ENCODE measurements at places on chromosomes 3 and 15.

GRCh38 chr15:59963925-59964324 is 40.2 kb upstream of the FOXB1 start:
- DNase-seq: no peak

- no peak for DNase-seq
These were observed 118.8 kb upstream of the ADPGK start for GRCh38 chr15:72902245-72902918.

GRCh38 chr15:99453637-99454030 is 112.2 kb upstream of the MEF2A start:
- DNase-seq: no peak

DNA sequence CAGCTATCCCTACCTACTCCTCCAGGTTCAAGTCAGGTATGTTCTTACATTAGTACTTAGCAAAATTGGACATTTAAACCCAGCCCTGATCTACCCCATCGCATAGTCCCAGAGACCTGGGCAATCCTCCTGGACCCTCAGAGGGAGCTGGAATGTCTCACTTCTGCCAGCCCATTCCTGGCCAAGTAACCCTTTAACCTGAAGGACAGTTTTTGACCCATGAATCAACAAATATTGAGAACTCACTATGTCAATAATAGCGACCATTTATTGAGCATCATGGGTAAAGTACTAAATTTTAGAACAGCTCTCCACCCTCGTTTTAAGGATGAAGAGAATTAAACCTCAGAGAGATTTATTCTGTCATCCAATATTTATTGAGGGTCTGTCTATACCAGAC is 70.4 kb downstream of the RBPMS2 start:
- no peak for DNase-seq

- DNase-seq: no peak
These were observed 44.7 kb downstream of the CEP70 start for GRCh38 chr3:138549179-138549977.

DNA sequence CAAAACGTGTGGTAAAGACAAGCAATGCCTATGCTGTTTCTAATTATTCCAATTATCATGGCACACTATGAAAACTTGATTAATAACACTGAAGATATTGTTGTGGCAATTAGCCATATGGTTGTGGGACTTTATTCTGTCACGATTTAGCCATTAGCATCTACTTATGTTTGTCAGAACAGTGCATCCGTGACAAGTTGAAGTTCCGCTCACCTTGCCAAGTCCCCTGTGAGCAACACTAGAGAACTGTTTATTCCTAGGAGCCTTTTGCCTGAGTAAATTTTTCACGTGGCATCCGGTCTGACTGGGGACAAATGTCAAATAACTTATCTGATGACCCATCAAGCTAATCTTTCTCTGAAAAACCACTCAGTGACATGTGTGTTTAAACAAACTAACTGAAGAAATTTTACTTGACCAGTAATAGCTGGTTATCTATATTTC is 403.3 kb downstream of the TBC1D5 start:
- DNase-seq: no peak

GRCh38 chr3:186930641-186931531 is 560 bp downstream of the ST6GAL1 start:
- peak; percentile 83 for DNase-seq

DNA sequence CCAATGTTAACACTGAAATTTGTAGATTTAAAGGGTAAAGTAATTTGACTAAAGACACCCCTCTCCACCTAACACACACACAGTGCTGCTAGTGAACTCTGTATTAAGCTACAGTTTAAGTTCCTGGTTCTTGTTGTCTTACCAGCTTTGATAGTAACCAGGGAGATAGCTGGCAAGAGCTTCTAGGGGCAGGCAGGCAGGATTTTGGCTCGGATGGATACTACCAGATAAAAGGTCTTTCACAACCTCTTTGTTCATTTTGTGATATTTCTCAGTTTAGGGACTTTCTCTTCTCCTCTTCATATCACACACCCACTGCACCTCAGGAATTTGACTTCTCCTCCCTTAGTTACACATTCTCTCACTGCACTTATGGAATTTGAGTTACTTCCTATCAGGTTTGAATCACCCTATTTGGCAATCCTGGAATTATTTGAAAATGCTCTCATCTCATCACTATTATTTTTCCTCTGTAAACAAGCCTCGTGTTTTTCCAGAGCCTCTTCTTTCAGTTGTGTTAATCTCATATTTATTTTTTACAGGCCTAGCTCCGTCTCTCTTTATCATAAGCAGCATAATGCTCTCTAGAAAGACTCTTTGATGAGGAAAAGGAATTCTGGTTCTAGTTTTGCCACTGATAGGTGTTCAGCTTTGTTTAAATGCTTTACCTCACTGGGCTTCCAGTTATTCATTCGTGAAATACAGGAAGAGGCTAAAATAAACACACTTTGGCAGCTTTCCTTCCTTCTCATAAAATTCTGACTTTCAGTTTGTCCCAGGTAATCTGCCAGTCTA is 23.0 kb upstream of the CLDN1 start:
- DNase-seq: no peak

DNA sequence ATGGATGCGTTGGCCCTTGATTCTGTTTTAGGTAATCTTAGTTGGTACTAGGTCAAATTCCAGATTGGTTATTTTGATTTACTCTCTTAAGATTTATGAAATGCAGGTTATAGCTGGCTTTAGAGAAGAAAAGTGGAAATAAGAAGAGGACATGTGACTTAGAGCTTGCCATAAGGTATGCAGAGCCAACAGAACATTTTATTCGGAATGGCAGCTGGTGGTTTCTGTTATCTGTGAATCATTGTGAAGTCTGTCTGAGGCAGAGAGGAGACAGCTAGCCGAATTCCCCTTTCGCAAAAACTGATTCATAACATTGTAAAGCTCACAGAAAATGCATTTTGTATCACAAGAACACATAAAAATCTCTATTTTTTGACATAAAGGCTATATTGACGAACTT is 82.1 kb downstream of the FILIP1L start:
- peak; percentile 12 for DNase-seq

DNA sequence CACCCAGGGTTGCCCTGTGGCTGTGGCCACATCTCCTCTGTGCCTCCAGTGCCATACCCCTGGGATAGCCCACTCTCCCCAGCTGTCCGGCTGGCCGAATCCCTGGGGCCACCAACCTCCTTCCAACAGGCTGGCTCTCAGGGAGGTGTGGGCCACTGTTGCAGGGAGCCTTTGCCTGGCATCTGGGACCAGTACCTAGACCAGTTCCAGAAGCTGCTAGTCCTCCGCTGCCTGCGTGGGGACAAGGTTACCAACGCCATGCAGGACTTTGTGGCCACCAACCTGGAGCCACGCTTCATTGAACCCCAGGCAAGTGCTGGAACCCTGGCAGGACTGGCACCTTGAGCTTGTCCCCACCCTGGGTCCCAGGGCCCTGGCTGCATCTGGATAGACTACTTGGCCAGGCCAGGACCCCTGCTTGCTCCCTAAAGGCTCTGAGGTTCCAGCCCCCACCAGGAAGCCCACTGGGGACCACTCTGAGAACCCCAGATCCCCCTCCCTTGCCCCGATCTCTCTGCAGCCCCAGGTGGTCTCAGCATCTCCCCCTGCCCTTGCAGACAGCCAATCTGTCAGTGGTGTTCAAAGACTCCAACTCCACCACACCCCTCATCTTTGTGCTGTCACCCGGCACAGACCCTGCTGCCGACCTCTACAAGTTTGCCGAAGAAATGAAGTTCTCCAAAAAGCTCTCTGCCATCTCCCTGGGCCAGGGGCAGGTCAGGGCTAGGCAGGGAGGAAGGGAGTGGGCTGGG is 50.0 kb downstream of the SEMA3G start:
- no peak for DNase-seq

- no peak for DNase-seq
These were observed 25.6 kb downstream of the APBA2 start for GRCh38 chr15:28911310-28911931.

DNA sequence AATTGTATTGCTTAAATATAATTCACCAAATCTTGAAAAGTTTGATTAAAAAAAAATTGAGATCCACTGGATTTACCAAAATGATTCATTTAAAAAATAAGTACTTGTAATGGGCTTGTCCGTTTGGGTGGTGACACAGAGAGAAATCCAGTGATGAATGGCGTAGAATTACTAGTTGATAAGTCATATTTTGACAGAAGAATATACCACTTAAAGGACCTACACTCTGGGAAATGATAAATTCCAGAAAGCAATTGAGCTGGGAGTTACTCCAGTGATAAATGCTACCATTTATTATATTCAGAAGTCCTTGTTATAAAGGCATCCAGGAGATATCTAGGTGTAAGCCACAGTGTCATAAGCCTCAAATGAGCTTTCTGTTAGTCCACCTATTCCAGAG is 141.8 kb upstream of the CFAP20DC start:
- no peak for DNase-seq

DNA sequence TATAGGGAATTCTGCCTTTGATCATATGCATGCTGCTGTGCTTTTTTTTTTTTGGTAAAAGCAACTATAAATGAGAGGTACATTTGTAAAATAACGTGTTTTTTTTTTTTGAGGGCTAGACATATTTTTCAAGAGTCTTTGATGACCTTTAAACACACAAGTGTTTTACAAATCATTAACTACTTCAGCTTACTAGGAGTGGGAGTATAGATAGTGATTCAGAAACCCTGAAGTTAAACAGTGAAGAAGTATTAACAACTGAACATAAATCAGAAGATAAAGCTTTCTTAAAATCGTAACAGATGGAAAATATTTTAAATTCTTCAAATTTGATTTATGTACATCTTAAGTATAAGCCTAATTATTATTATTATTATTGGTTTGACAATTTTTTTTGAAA is 2.9 kb upstream of the GMNC start:
- DNase-seq: no peak

- no peak for DNase-seq
These were observed 182.4 kb upstream of the DPH6 start for GRCh38 chr15:35728219-35728940.

DNA sequence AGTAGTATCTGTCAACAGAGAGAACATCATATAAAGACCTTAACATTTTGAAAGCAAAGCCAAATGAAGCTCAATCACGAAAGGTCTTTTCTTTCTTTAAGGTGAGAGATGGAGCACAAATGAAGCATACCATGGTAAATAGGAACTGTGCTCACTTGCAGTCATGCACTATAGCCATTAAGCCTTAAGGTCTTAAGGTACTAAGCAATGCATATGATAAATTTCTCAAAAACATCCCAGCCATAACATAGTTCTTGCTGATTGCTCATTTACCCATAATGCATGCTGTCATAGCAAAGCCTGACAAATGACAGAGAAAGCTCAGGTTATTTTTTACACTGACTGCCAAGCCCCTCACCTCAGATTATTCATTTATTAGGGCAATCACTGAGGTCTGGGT is 214.5 kb downstream of the MECOM start:
- DNase-seq: no peak

GRCh38 chr3:127678315-127678599 is 5.5 kb downstream of the ABTB1 start:
- DNase-seq: no peak

DNA sequence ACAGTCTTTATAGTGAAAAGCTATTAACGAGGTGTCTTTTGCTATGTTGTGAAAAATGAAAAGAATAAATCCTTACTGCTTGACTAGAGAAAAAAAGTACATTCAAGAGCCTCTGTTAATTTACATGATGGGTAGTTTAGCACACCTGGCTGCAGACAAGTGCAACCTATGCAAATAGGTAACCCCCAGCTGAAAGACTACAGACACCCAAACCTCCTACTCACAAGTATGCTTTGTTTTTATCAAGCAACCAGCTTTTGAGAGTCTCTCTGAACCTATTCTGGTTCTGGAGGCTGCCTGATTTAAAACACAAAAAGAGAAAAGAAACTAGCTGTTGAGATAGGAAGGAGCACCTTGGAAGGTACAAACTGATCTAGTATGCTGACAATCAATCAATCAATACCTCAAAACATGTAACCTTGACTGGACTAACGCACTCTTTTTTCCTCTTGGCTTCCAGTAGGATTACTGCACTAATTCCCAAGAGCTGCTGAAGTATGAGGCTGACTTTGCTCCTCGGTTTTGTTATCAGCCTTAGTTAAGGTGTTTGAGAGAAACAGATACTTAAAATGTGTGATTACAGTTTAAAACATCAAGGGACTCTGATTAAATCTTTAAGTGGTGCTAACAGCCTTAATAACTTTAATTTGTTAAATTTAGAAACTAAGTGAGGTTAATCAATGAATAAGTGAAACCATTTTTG is 63.6 kb downstream of the OSBPL10 start:
- no peak for DNase-seq

DNA sequence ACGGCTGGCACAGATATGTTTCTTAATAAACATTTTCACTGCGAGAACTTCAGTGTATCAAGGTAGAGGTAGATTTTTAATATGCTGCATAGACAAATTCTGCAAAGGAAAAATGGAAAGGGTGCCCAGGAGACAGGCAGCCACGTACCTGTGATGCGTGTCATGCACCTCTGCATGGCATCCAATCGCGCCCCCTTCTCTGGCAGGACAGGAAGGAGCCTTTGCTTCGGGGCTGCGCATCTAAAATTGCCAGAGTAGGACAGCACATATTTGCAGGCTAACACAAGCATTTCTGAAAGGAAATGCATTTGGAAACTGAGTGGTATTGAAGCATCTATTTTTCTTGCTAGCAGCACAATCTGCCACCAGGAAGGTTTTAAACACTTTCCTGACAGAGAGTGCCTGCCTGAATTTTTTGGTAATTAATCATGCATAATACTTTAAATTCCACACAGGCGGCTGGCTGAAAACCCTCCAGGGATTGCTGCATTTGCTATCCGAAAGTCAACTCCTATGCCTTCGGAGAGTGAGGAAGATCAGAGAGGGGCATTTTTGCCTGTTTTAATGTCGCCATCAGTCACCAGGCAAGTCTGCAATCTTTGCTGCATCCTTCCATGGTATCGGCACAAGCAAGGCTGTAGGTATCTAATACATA is 165.1 kb upstream of the ATP10A start:
- no peak for DNase-seq

GRCh38 chr3:171508676-171509075 is 48.5 kb upstream of the TNIK start:
- DNase-seq: no peak

GRCh38 chr15:63276342-63277037 is 915 bp upstream of the APH1B start:
- DNase-seq: no peak

- no peak for DNase-seq
These were observed 98.8 kb upstream of the WNT5A start for GRCh38 chr3:55585856-55586255.

GRCh38 chr15:89754361-89755154 is 3.5 kb upstream of the MESP1 start:
- DNase-seq: no peak

- DNase-seq: no peak
These were observed 201.0 kb upstream of the WNT5A start for GRCh38 chr3:55688154-55688553.

GRCh38 chr3:74287557-74287956 is 326.9 kb downstream of the CNTN3 start:
- no peak for DNase-seq

DNA sequence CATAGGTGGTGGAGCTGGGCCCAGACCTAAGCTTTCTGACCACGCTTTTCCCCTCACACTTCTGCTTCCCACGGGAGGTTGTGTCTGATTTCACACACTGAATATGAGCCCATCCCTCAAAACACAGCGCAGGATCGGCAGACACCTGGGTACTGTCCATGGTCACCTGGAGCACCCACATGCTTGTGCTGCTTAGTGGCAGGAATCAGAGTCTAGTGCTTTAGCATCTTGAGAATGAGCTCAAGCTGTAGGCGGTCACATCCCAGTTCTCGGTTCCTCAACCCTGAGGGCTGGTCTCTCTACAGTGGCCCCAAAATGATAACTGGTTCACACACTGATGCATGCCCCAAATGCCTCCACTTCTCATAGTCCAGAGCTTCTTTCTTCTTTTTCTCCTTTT is 111.0 kb downstream of the SEMA5B start:
- DNase-seq: no peak

- DNase-seq: no peak
These were observed 44.3 kb upstream of the APEH start for GRCh38 chr3:49629866-49630265.

All from activated CD4-positive, alpha-beta T cell treated with anti-CD3 and anti-CD28 coated beads, Interleukin-2, amount 50 U/mL, for 16 hours (primary cell).